ENCODE measurements at places on chromosomes 4 and X. TPM values are rescaled to one million over a fixed set of nuclear protein-coding genes. Genes with fewer than 3 reads are reported as not detected.

Gene CSAG3
- not detected for total RNA-seq

Gene PCYT1B
- under 0.01 TPM for total RNA-seq

Gene PGAM4
- not detected for total RNA-seq

Gene PPP2R3B
- 7.7 TPM for total RNA-seq

Measured in placental pericyte (primary cell).